ENCODE measurements at places on chromosomes 7 and 10. TPM values are rescaled to one million over a fixed set of nuclear protein-coding genes. Genes with fewer than 3 reads are reported as not detected.
A peak's percentile ranks its signal among the peaks of the same experiment; 100 is the strongest.

GRCh38 chr7:70585071-70585470, 546.9 kb upstream of the GALNT17 start:
- no peak for DNase-seq

DNA sequence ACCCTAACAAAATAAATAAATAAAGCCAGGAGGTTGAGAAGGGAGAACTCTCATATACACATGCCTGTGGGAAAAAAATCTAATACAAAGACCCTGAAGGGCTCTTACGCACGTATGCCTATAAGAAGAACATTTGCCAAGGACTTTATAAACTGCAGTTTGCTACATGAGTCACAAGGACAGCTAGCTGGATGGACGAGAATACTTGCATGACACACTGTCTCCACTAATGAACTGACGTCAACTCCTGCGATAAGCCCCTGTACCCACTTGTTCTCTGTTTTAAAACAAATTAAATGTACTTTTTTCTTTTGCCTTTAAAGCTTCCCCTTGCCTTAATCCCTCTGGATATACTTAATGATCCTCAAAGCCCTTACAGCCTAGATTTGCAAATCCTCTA, 374.6 kb upstream of the GHITM start:
- no peak for DNase-seq

Gene SCART1
- total RNA-seq, result 1.6 TPM

DNA sequence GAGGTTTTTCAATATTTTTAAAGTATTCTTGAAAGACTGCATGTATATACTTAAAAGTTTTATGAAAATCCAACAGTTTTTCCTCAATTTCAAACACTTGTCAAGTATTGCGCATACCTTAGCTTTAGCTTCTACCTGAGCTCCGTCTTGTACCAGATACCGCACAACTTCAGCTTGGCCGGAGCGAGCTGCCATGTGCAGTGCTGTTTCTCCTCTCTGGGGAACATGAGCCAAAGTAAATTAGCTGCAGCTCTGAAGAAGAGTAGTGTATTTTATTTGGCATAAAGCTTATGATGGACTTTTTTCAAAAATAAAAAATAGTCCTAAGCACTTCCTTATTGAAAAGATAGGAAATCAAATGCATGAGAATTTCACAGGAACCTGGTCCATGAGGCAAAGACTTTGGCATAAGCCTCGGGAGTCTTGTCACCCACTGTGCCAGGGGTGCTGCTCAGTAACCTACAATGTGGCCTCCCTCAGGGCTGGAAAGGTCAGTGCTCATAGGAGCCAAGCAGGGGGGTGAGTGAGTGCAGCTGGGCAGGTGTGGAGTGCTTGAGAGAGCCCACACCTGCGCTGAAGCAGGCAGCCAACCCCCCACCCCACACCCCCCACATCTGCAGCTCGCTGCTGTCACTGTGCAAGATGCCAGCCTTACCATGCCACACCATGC, 189.5 kb downstream of the ANK3 start:
- DNase-seq, result no peak

GRCh38 chr7:78127009-78127408, 328.4 kb downstream of the PHTF2 start:
- no peak for DNase-seq

GRCh38 chr10:133117036-133117687, 29.4 kb downstream of the ADGRA1 start:
- DNase-seq, result no peak

Gene CPN1
- not detected for total RNA-seq

Gene GNGT1
- total RNA-seq, result not detected

Gene TRIM50
- total RNA-seq, result not detected

Gene STK31
- total RNA-seq, result 0.33 TPM

Gene PTPRZ1
- 0.72 TPM for total RNA-seq

DNA sequence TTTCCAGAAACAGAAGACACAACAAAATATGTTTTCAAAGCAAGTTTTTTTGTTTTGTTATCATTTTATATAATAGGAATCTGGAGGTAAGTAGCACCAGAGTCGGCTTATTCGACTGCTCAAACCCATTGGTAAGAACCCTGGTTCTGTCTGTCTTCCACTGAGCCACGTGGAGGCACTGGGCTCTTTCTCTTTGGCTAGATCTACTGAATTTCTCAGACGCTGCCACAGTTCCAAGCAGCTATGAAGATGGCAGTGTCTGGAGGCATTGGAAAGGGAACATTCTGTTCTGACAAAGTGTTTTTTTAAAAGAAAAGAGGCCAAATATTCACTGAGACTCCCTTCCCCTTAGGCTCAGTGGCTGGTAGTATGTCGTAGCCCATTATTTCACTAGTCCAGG, 338.8 kb downstream of the NRG3 start:
- DNase-seq, result no peak

- DNase-seq, result peak; percentile 14
These were observed 127.8 kb upstream of the RSU1 start for GRCh38 chr10:16944986-16945385.

Gene VAX1
- total RNA-seq, result not detected

Data from fibroblast of the aortic adventitia (primary cell).